ENCODE measurements at places on chromosomes 7 and 10.

DNA sequence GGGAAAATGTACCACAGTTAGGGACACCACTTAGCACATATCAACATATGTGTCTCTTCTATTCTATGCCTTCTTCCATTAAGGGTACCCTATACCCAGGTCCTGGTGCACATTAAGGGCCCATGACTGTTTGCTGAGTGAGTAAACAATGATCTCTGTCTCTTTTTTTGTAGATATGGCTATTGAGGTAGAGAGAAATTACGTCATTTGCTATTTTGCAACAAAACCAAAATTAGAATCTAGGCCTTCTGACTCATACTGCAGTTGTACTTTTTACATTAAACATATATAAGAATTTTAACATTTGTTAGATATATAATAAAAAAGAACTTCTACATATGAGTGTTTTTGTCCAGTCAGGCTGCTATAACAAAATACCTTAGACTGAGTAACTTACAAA, 683.2 kb upstream of the LRRN3 start:
- DNase-seq = no peak

DNA sequence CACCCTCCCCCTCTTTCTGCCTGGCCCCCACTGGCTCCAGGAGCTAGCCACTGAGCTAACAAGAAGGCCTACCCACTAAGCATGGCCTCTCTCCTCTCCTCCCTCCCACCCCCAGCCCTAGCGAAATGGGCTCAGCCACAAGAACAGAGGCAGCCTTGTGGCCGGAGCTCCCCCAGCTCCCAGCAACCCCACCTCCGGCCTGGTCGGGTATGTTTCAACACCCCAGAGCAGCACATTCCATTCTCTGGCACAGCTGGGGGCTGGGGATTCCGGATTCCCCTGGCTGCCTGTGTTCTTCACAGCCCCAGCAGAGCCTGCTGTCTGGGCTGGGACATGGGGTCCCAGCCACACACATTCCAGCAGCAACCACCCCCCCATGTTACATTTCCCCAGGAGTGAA, 9.0 kb downstream of the SFRP5 start:
- DNase-seq = no peak

GRCh38 chr7:47681249-47681810, 99.4 kb upstream of the TNS3 start:
- DNase-seq = no peak

- no peak for DNase-seq
Observed at GRCh38 chr10:15149042-15149771, 19.3 kb downstream of the NMT2 start.

- no peak for DNase-seq
Observed at GRCh38 chr7:159177284-159177953, 32.8 kb upstream of the VIPR2 start.

- DNase-seq = peak; percentile 97
Observed at GRCh38 chr7:30845426-30846135, 66.1 kb upstream of the AQP1 start.

DNA sequence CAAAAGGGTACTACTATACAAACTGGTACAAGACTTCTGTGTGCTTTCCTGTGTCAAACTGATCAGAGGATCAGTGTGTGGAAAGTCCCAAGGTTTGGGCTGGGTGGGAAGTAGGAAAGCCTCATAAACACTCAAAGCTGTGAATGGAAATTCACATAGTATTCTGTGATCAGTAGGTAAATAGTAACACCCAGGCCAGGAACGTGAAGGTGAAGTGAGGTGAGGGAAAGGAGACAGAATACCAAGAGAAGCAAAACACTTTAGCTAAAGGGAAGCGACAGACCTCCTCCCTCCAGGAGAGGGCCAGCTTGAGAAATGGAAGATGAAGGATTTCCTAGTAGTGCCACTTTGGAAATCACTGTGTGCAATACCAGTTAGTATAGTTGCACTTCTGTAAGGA, 451.9 kb downstream of the KCNMA1 start:
- no peak for DNase-seq

- no peak for DNase-seq
Observed at GRCh38 chr7:50673096-50673495, 107.9 kb upstream of the DDC start.

DNA sequence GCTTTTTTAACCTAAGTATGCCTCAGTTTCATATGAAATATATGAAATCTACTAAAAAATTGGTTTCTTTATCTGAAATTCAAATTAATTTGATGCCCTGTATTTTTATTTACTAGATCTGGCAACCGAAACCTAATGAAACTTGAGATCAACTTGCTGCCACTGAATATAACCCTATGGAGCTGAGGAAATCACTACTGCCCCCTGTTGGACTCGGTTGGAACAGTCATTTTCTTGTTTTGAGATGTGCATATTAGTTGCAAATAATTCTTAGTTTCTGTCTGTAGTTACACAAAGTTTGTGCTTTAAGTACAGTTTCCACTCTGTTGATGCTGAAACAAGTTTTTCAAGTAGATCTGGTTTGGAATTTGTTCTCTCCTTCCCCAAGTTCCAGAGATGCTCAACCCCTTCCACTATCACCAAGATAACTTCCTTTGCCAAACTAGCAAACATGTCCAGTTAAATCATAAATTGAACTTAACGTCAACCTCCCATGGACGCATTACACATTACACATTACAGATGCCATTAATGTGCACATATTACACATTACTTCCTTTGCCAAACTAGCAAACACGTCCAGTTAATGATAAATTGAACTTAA, 22.2 kb upstream of the EXOC4 start:
- peak; percentile 58 for DNase-seq

GRCh38 chr10:133446979-133447378, 6.8 kb upstream of the SCART1 start:
- no peak for DNase-seq

- DNase-seq = no peak
Observed at GRCh38 chr10:122033224-122033926, 44.4 kb downstream of the TACC2 start.

DNA sequence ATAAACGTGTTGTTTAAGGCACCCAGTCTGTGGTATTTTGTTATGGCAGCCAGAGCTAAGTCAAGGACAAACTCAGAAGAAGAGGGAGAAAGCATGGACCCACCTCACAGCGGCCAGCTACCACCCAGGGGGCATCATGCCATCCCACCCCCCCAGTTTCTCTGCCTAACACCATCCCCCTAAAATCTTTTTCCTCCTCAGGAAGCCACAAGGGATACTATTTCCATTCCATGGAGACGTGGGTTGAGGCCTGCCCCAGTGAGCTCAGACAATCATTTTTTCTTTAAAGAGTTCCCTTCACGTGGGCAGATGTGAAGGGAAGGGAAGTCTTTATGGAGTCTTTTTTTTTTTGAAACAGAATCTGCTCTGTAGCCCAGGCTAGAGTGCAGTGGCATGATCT, 131.8 kb downstream of the FGFR2 start:
- DNase-seq = no peak
